ENCODE measurements at places on chromosomes 4 and X.

GRCh38 chr4:71713611-71714203, 70.2 kb downstream of the GC start:
- DNase-seq, result peak; percentile 91

- DNase-seq, result no peak
These were observed 228.7 kb upstream of the ANKRD50 start for GRCh38 chr4:124941267-124941666.

GRCh38 chrX:18707426-18708049, at the start of gene PPEF1:
PPEF1 (plus strand) TSS chrX:18707645; CDS start chrX:18707781, 136 bp downstream.
- peak; percentile 55 for DNase-seq

- DNase-seq, result no peak
These were observed 198.5 kb downstream of the SPATA18 start for GRCh38 chr4:52249581-52249980.

DNA sequence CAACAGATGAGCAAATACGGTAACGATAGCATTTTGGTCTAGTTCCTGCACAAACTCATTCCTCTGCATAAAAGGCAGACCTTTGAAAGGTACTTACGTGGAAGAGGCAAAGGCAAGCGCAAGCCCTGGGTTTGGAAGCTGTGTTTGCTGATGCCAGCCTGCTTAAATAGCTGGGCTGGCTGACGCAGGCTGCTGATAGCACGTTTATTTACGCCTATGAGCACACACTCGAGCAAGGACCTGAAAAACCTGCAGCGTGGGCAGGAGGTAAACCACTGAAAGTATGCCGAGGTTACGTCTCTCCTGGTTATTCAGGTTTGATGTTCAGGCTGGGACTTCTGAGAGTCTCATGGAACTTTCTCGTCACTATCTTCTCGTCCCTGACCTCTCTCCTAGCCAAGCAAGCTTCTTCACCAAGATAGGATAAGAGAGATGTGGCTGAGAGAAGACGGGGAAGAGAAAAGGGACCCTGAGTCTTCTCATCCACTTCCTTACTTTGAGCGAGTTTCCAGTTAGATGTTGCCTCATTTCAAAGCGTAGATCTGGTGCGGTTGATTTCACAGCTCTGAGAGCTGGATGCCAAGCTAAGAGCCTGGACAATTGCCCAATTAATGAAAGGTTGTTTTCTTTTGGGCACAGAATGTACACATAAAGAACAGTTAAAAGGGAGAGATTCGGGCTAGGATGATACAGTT, at the start of gene HOPX:
TSS of gene HOPX (minus strand) at position 139 of the 695 bp plus-strand sequence. CDS start 23,480 bp downstream, outside the sequence.
- no peak for DNase-seq

DNA sequence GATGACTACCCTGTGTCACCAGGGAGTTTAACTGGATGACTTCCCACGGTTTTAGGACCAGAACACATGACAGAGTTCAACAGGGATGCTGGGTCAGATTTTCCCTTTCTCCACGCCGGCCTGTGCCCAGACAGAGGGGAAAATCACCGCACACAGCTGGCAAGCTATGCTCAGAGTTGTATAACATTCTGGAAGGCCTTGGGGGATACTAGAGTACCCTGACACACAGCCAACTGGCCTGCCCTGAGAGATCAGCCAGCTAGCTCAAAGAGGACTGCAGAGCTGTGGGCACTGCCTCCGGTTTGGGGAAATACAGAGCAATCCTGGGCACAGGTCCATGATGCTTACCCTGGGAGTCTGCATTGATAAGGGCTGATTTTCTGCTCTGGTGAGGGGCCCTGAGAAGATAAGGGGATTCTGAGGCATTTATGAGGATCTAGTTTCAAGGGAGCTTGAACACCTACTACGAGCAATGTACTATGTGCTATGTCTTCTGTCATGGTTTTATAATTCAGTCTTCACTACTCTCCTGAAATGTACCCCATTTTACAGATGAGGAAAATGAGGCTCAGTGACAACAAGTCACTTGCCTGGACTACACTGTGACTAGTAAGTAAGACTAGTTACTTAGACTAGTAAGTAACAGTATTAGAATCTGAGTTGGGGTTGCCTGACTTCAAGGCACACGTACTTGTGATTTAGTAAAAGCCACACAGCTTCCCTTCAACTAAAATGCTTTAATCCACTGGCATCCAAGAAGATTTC, 14.7 kb downstream of the C4orf54 start:
- DNase-seq, result peak; percentile 15

DNA sequence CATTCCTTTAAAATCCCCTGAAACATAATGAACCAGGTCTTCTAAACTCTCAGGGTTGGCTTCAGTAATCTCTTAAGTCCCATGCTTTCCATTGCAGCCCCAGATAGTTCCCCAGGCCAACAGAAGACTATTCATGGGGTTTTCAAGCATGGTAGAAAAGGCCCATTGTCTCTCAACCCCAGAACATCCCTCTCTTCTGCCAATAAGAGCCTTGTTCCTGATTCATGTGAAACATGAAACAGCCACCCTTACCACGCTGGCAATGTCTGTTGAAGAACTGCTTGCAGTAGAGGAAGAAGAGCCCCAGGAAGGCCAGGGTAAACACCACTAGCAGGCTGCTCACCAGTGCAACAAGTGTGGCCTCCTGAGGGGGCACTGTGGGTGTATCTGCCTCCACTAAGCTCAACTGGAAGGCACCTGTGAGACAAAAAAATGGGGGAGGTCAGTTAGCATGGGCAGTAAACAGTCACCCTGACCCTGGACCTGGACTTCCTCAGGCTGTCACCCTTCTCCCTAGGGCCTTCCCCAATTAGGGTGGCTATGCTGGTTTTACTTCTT, 36.4 kb downstream of the EDA2R start:
- DNase-seq, result no peak

DNA sequence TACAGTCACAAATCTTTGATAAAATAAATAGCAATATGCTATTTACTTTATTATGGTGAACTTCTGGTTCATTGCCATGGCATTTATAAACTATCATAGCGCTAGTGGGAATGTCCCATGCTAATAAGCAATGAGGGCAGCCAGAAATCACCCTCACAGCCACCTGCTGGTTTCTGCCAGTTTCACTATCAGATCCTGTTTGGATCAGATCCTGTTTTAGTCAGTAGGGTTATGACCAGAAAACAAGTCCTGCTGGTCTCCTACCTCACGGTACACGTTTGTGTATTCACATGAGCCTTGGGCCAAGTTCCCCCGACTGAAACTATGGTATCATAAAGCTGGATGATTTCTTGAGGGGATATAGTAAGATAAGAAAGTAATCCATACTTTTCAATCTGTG, 17.7 kb downstream of the FOXR2 start:
- DNase-seq, result no peak

- DNase-seq, result no peak
These were observed 73.7 kb downstream of the TAF1 start for GRCh38 chrX:71439896-71440295.

GRCh38 chrX:39992300-39992699, 105.5 kb downstream of the BCOR start:
- DNase-seq, result no peak

GRCh38 chrX:21960569-21961541, 20.3 kb downstream of the SMS start:
- DNase-seq, result no peak

- no peak for DNase-seq
These were observed 466.1 kb downstream of the C4orf33 start for GRCh38 chr4:129561886-129562671.

GRCh38 chr4:101695176-101695575, 95.4 kb upstream of the BANK1 start:
- no peak for DNase-seq

DNA sequence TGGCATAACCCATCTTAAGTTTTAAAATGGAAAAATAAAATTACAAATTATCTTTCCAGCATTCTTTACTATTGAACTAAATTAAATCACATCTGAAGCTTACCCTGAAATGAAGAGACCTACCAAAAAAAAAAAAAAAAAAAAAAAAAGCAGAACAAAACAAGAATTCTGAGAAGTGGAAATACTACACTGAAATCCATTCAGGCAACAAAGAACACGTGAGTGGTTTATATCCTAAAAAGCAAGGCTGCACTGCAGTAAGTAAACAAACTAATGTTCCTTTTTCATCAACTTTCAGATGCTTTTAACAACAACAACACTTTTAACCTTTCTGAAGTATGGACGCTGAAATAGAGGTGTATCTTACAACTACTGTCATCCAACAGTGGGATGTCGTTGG, 7.5 kb downstream of the FRYL start:
- DNase-seq, result no peak

DNA sequence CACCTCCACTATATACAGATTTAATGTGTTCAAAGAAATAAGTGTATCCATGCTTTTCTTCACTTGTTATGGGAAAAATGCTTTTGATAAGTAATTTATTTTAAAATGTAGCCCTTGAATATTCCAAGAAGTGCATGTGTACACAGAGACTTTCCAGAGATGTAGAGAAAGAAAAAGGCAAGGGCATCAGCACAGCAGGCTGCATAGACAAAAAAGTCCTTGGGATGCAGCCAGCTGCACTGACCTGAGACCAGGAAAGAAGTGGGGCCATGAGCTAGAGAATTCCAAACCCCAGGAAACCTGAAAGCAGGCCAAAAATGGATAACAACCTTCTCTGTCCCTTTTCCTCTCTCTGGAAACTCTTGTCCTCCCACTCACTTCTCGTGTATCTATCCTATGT, 51.6 kb upstream of the PRDM8 start:
- DNase-seq, result no peak
